ENCODE measurements at places on chromosomes 3 and 15.

DNA sequence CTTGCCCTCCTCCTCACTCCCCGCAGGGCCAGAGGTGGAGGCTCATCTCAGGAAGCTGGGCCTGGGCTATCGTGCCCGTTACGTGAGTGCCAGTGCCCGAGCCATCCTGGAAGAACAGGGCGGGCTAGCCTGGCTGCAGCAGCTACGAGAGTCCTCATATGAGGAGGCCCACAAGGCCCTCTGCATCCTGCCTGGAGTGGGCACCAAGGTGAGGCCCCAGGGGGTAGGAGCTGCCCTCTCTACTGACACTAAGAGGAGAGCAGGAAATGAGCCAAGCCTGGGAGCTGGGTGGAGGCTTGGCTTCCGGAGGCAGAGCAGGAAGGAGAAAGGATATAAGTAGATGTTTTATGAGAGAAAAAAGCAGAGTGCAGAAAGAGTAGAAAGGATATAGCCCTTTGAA lies 4.9 kb downstream of the OGG1 start:
- no peak for DNase-seq

GRCh38 chr3:108117241-108117775 lies 26.5 kb upstream of the CD47 start:
- no peak for DNase-seq

DNA sequence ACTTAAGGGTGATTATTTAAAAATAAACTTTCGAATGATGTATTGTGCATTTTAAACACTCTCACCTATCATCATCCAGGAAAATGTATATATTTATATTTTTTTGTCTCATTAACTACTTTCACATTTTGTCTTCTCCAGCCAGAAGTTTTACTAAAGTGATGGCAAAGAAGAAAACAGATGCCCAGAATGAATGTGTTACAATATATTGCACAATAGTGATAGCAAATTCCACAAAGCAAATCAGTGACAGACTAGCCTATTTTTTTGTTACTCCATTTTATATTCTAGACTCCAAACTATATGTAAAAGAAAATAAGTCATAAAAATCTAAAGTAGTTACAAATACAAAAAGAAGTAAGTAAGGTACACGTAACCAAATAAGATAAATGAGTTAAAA lies 414.7 kb downstream of the EPHA3 start:
- no peak for DNase-seq

- no peak for DNase-seq
Measured at GRCh38 chr3:172855037-172855436, 104.5 kb downstream of the ECT2 start.

DNA sequence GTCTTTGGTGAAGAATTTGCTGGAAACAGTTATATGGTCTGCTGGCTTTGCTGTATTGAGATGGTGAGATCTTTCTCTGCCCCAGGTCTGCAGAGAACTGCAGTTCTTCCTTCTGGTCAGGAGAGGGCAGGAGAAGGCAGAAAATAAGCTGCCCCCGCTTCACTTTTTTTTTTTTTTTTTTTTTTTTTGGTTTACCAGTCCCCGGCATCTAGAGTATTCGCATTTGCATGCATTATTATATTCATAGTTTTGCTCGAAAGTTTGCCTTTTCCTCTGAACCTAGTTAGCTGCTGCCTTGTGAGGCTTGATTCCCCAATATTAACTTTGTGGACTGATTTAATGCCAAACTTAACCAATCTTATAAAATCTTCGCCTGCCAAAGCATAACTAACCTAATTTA lies 10.6 kb upstream of the PARL start:
- no peak for DNase-seq

DNA sequence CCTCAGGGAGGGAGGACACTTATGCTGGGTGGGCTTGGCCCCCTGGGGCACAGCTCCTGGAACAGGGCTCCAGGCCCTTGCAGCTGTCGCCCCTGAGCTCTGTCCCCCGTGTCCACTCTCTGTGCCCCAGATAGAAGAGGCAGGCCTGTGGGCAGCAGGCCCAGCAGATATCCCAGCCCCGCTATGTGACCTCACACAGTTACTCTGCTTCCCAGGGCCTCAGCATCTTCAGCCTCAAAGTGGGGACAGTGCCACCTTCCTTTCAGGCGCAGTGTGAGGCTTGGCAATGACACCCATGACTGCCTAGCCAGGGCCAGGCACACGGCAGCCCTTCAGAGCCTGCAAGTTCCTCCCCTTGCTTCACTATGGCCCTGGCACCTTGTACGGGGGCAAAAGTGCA lies 98.4 kb downstream of the IQSEC1 start:
- no peak for DNase-seq

- DNase-seq, result no peak
Measured at GRCh38 chr3:36663666-36664291, 100.6 kb downstream of the DCLK3 start.

GRCh38 chr3:17771177-17772017 lies 29.0 kb upstream of the TBC1D5 start:
- no peak for DNase-seq

DNA sequence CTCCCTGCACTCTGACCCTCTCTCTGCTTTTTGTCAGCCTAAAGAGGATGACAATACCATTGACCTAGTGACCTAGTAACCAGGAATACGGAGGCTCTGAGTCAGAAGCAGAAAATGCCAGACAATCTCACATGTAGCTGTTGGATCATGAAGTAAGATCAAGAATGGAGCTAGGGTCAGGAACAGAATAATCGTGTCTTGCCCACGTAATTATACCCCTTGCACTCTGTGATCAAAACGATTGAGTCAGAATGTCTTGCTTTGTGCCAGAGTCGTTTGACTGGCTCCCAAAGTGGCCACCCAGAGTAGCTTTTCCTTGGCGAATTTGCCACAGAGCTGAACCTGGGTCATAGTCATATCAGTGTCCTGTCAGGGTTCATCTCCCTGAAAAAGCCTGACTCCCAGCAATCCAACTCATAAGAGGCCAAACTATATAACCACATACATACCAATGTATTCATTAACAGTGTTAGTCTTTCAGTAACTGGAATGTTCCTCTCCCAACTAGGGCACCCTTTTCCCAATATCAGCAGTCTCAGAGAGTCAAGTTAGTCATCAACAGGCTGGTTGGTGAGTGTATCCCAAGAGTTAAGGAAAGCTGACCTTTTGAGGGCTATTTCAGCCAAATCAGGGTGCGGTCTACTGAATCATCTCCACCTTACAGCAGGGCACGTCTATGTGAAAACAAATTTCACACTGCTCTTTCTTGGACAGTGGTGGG lies 5.0 kb upstream of the CDV3 start:
- no peak for DNase-seq

DNA sequence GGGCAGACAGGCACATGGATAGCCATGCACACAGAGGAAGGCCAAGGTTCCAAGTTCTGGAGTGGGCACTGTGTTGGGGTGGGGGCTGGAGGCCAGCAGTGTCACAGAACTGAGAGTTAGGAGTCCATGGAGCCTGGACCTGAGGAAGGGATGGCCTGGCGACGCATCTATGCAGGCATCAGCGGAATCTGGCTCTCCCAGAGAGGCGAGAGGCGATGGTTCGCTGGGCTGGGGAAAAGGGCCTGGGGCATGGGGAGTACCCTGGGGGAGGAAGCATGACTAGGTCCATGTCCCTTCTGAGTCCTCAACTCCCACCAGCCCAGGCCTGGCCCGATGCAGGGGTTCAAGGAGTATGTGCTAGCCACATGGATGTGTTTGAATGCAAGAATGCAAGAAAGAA lies 192.8 kb upstream of the LINGO1 start:
- DNase-seq, result no peak

- no peak for DNase-seq
Measured at GRCh38 chr3:171561596-171562323, 101.6 kb upstream of the TNIK start.

- DNase-seq, result no peak
Measured at GRCh38 chr3:64799606-64800005, 111.8 kb upstream of the ADAMTS9 start.

DNA sequence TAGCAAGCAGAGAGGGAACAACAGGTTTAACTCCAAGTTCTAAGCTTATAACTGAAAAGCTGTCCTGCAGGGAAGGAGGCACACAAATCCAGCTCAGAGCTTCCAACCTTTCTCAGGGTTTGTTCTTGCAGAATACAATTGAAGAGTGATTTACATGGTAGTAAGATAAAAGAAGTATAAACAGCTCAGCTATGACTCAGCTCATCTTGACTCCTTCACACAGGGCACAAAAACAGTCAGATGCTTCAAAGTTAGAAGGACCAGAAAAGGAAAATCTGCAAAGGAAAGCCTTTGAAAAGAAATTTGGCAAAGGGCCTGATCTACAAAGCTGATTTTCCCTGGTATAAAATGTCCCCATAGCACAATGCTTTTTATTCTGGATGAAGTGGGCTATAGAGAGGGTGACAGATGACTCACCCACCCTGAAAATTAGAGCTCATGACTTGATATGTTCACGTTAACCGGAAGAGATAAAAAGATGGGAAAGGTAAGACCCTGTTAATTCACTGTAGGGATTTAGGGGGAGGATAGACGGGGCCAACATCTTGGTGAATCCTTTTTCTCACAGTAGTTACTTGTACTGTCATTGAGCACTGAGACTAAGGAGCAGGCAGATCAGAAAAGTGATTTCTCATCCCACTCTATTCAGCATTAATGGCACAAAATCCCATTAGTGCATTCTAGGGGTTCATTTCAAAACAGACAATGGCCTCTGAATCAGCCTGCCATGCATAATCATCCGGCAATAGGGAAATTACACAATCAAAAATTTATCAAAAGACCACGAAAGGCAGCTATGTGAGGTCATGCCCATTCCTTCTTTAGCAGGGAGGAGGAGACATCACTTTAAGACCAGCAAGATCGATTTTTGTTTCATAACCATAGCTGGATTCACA lies 143.5 kb downstream of the GAP43 start:
- DNase-seq, result no peak

DNA sequence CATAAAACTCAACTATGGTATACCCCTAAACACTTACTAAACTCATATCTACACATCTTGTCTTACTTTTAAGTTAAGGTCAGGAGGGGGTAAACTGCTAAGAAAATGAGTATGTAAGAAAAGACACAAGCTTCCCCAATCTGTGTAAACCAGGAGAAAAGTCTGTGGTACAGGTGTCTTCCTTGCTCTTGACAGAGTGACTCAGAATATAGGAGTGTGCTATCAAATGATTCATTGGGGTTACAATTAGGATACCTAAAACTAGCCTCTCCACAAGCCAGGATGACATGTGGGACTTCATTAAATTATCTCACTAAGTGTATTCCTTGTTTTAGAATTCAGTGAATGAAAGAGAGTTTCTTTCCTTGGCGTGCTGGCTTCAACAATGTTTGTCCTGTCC lies 274.8 kb downstream of the BBX start:
- no peak for DNase-seq

GRCh38 chr3:188303286-188303799 lies 149.4 kb downstream of the LPP start:
- no peak for DNase-seq

DNA sequence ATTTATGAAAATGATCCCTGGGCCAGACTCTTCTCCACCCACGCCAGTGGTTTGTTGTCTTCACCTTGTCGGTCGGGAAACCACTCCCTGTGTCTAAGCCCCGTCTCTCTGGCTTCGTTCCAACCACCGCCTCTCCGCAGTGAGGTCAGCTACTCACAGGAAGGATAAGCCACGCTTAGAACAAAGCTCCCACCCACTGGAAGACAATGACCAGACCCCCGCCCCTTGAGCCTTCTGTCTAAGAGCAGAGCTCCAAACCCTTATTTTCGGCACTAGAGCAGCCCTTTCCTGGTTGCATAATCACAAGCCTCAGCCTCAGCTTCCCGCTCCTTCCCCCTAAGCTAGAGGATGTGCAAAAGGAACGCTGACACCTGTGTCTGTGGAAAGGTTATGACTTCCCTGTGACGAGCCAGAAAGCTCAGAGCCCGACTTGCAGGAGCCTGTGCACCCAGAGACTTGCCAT lies 114.9 kb upstream of the MEF2A start:
- peak; percentile 57 for DNase-seq

DNA sequence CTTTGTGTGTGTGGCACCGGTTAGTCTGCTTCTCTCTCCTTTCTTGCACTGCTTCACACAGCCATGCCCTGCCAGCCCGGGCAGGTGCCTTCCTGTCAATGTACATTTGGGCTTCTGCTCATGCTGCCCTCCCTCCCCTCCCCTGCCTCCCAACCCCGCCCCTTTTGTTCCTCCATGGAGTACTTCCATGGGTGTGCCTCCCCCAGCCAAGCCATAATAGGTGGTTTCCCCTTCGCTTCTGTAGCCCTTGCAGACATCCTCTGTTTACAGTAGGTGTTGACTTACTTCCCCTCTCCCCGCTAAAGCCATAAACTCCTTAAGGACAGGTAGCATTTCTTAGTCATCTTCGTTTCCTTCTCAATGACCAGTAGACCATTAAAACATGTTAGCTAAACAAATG lies 31.8 kb upstream of the CRTC3 start:
- no peak for DNase-seq

- DNase-seq, result no peak
Measured at GRCh38 chr15:56346414-56346813, 18.8 kb upstream of the TEX9 start.

DNA sequence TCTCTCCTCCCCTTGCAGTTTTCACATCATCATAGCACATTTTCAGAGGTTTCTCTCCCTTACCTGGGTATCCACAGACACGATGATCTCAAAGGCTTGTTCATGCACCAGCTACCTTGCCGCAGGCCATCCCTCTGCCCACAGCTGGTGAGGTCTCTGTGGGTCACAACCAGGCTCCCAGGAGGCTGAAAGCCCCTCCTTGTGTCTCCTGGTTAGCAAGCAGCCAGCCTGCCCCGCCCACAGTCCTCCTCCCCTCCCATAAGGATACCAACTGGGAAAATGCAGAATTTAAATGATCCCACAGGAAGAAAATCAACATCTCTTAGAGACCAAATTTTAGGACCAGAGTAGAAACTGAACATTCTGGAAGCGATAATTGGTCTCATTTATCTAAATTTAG lies 213.5 kb upstream of the PPP2R3A start:
- DNase-seq, result no peak

DNA sequence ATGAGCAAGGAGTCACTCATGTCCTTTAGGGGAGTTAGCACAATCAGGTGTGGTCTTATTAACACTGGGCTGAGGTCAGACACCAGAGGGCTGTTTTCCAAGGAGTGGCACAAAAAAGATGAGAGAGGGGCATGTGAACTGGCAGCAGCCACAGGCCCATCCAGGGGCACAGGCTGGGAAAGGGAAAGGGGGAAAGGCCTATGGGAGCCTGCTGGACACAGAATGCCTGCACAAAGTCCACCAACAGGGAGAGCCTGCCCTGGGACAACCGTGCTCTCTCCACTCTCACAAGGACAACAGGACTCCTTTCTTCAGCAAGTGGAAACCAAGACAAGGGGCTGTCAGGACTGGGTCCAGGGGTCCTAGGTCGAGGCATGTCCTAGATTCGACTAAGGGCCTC lies 109.6 kb downstream of the ADCY5 start:
- DNase-seq, result no peak

DNA sequence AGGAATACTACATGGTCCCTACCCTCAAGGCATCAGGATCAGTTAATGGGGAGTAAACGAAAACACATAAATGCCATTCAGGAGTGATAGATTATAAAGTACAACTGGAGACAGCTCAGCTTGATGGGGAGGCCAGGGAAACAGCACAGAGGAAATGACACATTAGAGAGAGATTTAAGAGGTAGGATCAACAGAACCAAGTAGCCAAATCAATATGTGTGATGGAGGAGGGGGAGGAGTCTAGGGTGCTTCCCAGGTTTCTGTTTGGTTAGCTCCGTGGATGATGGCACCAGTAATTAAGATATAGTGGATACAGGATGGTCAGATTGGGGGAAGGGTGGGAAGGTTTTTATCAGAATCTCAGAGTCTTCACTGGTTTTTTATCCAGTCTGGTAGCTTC lies 229.5 kb upstream of the ROPN1 start:
- no peak for DNase-seq
